ENCODE measurements at places on chromosomes 12 and 14.

- DNase-seq = peak; percentile 89
These were observed 62.9 kb downstream of the GLRX5 start for GRCh38 chr14:95597784-95598211.

- DNase-seq = peak; percentile 58
These were observed 8.6 kb upstream of the ASB2 start for GRCh38 chr14:93984987-93985410.

- no peak for DNase-seq
These were observed at the start of gene LMO3 for GRCh38 chr12:16606117-16606200. TSS of gene LMO3 (minus strand) at chr12:16606162. CDS start at chr12:16600860, 5,302 bp downstream.

DNA sequence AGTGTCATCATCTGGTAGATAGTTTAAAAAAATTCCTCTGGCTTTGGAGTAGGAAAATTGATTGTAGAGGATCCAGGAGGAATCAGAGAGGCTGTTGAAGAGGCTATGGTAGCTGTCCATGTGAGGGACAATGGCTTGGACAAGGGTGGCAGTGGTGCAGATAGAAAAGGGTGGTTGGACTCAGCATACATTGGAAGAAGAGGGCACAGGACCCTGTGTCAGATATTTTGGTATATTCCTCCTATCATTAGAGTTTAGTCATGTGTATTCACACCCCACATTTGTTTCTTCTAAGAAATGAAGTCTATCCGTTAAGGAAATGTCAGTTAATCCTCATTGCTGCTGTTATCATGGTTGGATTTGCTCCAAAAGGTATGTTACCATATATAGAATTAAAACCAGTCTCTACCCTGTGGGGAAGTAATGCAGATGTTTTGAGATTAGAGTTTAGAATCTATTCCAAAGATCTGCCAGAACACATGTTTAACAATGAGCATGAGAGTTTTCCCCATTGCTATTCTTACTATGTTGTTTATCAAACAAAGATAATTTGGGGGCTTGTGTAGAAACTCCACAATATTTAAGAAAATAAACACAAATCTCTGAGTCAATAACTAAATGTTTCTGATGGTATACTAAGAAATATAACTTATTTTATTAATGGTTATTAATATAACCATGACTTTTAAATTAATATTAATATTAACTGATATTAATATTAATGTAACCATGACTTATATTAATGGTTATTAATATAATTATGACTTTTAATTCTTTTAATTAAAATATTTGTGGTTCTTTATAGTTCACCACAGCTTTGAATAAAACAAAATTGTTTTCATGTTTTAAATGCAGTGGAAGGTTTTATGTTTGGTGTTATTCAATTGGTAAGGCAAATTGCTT, 80.9 kb downstream of the CRADD start:
- DNase-seq = no peak

DNA sequence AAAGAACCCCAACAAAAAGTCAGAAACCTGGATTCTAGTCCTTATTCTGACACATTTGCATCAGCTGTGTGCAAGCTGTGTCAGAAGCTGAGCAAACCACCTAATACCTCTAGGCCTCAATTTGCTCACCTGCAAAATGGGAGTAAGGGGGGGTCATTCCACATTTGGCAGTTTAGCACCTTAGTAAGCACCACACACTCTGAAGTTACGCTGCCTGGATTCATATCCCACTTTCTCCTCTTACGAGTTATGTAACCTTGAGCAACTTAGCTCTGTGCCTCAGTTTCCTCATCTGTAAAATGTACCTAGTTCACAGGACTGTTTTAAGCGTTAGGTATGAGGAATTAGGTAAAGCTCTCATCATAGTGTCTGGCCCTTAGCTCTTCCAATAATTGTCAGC, 218.9 kb downstream of the PPM1H start:
- no peak for DNase-seq

DNA sequence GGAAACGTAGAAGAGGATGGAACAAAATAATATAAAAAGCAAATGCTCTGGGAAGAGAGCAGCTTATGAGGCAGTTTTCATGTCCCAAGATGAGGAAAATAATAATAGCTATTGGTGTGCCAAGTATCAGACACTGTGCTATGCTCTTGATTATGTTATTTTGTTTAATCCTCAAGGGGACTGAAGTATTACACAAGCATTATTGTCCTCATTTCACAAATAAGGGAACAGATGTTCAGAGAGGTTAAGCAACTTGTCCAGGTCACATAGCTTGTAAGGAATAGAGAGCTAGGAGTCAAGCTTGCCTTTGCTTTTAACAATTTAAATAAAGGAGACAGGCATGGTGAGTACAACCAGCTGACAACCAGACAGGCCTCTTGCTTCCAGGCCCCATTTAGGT, 26.9 kb upstream of the LTBP2 start:
- no peak for DNase-seq

DNA sequence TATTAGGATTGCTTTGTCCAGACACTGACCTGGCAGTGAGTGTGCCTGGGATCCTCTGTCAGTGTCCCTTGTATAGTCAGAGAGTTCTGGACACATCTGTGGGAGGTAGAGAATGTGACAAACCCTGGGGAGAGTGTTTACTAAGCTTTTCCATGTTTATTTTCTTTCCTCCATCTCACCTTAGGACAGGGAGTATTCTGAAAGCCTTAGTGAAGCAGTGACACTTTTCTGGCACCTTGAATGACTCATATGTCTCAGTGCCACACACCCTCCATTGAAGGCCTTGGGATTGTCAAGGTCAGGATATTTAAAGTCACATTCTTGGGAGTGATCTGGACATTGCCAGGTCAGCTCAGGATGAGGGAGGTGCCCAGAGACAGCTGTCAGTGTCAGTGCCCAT, 34.9 kb upstream of the CTDSP2 start:
- no peak for DNase-seq

GRCh38 chr12:1919763-1920162, 1.3 kb upstream of the CACNA2D4 start:
- no peak for DNase-seq

DNA sequence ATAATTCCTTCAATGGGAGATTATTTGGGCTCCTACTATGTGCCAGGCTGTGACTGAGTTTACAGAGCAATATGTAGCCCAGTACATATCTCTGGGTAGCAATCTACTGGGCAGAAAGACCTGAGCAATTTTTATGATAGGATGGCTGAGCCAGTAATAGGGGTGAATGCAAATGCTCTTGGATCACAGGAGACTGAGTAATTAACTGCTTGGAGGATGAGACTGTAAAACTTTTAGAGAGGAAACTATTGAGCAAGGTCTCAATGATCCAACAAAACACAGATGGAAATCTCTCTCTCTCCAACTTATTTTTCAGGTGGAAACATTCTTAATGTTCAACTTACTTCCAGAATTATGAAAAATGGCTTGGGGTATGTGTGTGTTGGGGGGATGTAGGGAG, 402.2 kb downstream of the AEBP2 start:
- DNase-seq = no peak

DNA sequence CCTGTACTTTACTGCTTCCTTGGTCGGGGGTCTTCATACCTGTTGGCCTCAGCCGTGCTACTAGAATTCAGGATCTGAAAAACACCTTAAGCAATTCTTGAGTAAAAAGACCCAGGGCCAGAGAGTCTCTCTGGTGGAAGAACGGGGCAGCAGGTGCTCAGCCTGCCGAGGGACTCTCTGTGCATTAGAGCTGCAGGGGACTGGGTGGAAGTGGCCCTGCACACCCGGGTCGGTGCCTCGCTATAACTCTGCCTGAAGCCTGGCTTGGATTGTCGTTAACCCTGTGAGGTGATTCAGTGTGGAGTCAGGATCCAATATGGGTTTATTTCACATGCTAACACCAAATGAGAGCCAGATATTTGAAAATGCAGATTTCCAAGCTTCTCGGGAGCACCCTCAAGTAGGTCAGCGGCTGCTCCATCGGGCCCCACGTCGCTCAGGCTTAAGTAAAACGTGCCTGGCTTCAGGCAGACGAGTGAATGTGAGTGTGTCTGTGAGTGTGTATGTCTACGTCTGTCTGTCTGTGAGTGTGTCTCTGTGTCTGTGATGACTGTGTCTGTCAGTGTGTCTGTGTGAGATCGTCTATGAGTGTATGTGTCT, 35.1 kb upstream of the C14orf180 start:
- DNase-seq = no peak

DNA sequence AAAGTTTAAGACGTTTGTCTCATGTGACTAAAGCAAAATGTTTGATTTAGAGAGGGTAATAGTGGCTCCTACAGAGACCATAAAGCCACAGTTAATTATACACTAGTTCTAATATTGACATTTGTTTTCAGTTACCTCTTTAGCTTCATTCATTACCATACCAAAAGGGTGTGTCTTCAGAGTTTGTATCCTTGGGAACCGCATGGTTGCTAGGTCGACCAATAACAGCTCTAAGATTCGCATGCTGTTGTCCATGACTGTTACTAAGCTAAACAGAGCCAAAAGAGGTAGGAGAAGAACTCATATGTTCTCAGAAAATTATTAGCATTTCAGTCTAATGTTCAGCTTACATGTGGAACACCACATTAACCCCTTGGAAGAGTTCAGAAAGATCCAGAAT, 36.2 kb upstream of the ETNK1 start:
- no peak for DNase-seq

GRCh38 chr14:89217891-89218290, 199.1 kb downstream of the FOXN3 start:
- no peak for DNase-seq

DNA sequence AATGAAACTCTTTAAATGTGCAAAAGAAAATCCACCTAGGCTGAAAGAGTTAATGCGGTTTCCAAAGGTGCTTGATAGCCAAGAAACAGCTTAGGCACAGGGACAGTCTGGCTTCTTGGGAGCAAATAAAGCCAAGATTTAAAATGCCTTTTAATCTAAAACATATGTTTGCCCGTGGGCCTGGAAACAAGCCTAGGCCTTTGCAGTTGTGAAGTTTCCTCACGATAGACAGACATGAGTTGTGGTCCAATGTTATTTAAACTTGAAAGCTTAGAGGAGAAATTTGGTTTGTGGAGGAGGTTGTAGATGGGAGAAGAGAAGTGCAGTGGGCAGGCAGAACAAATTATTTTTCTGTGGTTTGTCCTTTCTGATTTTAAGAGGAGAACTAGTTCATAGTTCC, 29.8 kb downstream of the PROX2 start:
- no peak for DNase-seq

GRCh38 chr14:97724265-97724731, 927.1 kb downstream of the VRK1 start:
- no peak for DNase-seq

DNA sequence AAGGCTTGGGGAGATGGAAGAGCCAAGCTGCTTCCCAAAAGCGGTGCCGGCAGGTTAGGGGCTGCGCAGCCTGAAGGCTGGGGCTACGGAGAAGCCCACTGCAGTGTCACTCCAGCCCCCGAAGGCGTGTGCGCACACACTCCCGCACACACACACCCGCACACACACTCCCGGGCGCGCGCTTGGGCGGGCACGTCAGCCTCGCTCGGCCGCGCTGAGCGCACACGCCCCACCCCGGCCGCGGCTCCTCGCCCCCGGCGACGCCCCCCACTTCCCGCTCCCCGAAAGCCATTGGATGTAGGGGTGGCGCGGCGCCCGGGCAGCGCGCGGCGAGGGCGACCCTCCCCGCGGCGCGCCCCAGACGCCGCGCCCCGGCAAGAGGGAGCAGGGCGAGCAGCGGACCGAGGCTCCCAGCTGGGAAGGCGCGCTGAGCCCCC, at the start of gene KCNK10:
KCNK10 (minus strand) TSS at position 184 of the 437 bp plus-strand sequence. CDS start 471 bp downstream, outside the sequence.
- DNase-seq = peak; percentile 4

- peak; percentile 62 for DNase-seq
These were observed 756 bp downstream of the TULP3 start for GRCh38 chr12:2891240-2892053.

GRCh38 chr14:58238252-58239243, 6.1 kb upstream of the PSMA3 start:
- peak; percentile 52 for DNase-seq

DNA sequence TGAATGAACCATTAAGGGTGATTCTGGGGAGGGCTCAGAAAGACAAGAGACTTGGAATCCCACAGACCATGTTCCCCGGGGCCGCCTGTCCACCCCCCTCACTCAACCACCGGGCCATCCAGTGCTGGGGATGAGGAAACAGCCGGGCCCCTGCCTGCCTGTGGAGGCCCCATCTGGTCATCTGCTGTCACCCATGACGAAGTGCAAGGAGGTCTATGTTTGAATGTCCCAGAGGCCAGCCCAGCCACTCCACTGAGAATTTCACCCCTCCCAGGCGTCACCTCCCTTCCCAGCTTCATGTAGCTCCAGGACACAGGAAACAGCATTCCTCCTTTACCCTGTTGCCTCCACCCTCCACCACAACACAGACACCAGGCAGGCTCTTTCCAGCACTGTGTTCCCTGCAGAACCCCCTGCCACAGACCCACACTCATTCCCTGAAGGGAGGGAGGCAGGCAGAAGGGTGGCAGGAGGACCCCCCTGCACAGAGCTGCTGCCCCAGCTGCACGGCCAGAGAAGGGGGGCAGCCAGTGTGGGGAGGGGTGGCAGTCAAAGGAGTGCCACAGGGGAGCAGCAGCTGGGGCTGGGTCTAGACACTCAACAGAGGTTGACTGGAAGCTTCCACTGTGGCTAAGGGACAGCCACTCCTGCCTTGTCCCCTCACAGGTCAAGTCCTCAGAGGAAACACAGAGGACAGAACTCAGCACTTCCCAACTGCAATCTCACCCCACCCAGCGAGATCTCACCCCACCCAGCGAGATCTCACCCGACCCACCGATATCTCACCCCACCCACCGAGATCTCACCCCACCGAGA, 50.3 kb upstream of the PPP2R5C start:
- peak; percentile 39 for DNase-seq

DNA sequence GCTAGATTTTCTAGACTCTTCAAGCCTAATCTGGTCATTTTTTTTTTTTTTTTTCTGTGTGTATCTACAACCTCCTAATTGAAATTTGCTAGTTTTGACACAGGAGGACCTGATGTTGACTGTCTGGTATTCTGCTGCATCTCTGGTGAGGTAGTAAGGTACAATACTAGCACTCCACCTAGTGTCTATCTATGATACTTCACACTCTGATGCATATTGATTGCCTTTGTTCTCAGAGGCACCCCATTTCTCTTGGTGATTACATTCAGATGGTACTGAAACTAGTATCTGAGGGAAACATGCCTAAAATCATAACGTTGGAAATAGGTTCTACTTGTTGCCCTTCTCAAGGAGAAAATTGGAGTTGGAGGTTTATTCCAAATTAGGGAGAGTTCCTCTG, 930.5 kb upstream of the NOVA1 start:
- DNase-seq = no peak

GRCh38 chr14:75591331-75591946, 13.0 kb downstream of the FLVCR2 start:
- no peak for DNase-seq

Data from ELF-1 (cell line).